ENCODE measurements at places on chromosomes 3 and 15.

DNA sequence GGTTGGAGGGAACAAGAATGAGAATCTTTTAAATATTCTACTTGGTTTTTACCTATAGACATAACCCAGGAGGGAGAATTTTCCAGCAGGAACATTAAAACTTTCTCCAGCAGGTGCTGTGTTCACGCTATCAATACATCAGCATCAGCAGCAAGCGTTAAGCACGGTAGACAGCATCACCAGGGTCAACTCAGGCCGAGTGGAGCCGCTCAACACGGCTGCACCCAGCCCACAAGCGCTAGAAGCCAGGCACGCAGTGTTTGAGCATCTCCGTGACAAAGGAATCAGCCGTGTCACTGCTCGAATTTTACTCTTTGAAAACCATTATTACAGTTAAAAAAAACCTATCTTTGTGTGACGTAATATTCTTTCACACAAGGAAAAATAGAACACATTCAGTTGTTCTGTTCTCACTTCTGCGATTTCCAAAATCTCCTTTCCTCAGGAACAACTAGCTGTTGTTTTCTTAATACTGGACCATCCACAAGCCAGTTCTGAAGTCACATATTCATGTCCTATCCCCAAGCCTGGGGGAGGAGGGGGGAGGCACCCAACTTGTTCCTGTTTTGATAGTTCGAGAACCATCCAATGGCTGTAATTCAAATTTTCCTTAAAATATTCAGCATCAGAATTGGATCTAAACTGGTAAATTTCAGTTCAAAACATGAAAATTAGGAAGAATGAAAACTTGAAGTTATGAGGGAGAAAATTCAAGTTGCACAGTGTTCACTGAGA lies 77.9 kb downstream of the ADAMTS17 start:
- no peak for DNase-seq

DNA sequence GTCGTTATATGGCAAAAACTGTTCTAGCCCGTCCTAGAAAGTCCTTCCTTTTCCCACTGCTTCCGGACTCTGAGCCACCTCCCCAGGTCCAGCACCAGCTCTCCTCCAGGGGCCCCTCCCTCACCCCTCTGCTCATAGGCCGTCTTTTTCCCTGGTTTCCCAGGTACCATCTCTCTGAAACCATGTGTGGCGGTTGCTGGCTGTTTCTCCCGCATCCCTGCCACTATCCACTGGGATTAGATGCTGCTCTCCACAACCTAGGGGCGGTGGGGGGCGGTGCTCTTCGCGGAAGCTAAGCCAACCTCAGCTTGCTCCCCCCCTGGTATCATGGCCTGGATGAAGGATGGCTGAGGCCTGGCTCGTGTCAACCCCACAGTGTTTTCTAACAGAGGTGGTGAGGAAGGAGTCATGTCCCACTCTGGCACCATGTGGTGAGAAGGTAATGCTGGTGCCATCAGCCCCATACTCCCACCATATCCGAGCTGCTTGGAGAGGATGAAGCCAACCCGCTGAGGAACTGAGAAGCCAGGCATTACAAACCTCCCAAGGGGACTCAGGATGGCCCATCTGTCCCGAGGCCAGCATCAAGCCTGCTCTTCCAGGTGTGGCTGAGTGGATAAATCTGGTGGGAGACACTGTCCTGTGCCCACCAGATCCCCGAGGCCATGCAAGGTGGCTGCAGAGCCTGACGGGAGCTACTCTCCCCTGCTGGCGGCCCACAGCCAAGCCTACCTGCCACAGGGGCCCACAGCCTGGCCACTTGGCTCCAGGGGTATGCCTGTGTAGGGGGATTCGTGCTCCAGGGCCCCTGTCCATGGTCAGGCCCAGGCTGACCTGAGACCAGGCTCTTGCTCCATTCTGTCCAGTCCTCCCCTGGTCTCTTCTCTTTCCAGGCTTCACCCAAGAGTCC lies 27.9 kb upstream of the SLC41A3 start:
- peak; percentile 1 for DNase-seq

DNA sequence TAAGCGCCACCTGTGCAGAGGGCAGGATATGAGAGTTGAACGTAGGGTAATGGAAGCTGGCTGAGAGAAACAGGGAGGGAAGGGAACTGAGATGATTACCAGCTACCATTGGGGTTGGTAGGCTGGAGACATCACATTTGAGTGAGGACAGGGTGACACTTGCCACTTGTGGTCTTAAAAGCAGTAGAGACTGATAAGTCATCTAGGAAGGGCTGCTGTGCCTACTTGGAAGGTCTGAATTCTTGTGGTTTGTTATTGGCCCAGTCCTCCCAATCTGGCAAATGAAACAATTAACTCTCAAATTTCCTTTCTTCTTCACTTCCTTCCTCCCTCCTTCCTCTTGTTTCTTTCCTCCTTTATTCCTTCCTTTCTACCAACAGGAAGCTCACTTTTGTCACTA lies 46.8 kb downstream of the COL6A5 start:
- DNase-seq = no peak

- DNase-seq = peak; percentile 13
Observed at GRCh38 chr3:114659109-114660061, 365.6 kb downstream of the TIGIT start.

DNA sequence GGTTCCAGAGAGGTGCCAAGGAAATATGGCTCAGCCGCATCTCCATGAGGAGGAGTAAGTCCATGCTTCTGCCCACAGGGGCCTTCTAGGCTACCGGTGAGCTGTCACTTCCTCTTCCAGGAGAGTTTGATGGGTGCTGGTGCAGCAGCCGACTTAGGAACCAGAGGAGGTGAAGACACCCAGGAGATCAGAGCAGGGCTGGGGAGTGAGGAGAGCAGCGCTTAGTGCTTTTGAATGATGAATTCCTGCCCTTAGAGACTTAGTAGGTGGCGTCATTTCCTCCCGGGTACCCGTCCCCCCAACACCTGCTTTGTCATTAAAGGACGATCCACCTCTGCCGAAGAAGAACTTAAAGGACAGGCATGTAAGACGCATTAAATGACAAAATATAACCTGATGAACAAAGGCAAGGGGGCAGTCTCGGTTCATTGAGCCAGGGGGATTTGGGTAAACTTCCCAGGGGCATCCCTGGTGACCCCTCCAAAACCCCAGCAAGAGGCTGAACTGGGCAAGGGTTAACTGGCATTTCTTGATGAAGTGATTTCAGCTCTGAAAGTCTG lies 67.6 kb downstream of the HES1 start:
- no peak for DNase-seq

GRCh38 chr15:70095408-70096214 lies 2.1 kb downstream of the TLE3 start:
- no peak for DNase-seq

DNA sequence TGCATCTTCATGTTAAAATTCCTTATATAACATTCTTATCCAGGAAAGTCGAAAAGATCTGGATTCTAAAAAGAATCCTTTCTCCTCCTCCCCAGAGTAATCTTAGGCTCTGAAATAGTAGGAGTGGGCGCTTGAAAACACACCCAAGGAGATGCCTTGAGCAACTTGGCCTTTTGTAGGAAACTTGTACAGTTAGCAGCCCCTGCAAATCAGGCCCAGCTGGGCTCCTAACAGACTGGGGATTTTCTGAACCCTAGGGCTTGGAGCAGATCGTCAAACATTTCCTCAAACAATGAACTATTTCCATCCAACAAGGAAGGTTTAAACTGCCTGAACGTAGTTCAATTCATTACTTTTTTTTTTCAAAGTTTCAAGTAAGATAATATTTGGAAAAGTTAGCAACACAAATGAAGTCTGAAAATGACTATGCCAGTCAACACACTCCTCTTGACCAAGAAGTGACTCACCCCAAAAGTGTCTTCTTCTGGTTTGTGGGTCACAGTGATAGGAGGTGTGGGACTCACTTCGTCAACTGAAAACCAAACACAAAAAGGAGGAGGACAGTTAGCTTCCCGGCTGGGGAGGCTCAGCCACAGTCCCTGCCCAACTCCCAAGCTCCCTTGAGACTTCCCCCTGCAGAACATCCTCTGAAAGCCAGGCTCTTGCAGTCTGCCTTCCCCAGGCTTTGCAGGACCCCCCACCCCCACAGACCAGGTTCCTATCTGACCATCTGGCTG lies 129.7 kb downstream of the NTRK3 start:
- no peak for DNase-seq

GRCh38 chr3:192040282-192041043 lies 579.5 kb downstream of the PYDC2 start:
- no peak for DNase-seq

- no peak for DNase-seq
Observed at GRCh38 chr3:42666022-42666421, 12.5 kb downstream of the ZBTB47 start.

- no peak for DNase-seq
Observed at GRCh38 chr3:152688313-152688712, 146.6 kb upstream of the P2RY1 start.

DNA sequence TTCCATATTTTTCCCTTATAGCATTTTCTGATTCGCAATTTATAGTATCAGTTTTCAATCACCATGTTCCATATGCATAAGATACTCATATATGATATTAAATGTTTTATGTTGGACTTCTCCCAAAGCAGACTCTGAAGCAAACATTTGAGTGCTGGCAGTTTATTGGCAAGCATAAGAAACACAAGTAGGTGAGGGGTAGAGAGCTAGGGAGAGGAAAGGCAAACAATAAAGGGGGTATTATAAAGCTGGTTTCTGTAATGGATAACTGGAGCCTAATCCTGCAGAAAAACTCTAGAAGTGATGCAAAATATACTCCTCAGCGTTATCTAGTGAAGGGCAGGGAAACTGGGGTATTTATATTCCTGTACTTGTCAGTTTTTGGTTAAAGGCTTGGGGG lies 491.5 kb upstream of the TGFBR2 start:
- DNase-seq = no peak

GRCh38 chr3:89851974-89852621 lies 744.7 kb downstream of the EPHA3 start:
- no peak for DNase-seq

DNA sequence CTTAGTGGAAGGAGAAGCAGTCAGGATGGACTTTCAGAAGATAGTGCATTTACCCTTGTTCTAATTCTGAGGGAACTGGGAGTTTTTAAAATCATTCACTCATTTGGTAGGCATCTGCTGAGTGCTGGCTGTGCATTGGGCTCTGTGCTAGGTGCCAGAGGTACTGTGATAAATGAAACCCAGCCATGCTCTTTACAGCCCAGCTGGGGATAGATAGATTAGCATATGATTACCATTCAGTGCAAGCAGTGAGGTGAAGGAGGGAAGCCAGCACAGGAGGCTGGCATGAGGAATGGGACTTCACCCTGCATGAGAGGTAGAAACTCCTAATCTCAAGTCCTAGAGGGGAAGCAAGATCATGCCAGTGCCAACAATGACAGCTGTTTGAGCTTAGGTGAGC lies 361.9 kb upstream of the TRIM42 start:
- DNase-seq = no peak
